ENCODE measurements at places on chromosomes 6 and 20. TPM values are rescaled to one million over a fixed set of nuclear protein-coding genes. Genes with fewer than 3 reads are reported as not detected.

The ADGB gene
- total RNA-seq = not detected

The NHSL1 gene
- total RNA-seq = 10.6 TPM

The PLAGL2 gene
- 2.3 TPM for total RNA-seq

The UFL1 gene
- total RNA-seq = 29.0 TPM

The FERMT1 gene
- total RNA-seq = 3.3 TPM

The GMPR gene
- total RNA-seq = 7.2 TPM

The MCCD1 gene
- total RNA-seq = not detected

The THEMIS gene
- not detected for total RNA-seq

The SCRT2 gene
- not detected for total RNA-seq

The EYA2 gene
- total RNA-seq = 1.7 TPM

The PPP1R3G gene
- total RNA-seq = 3.3 TPM

The TTLL9 gene
- total RNA-seq = not detected

Measured in fibroblast of lung (primary cell).